Fibroblast of skin of right biceps (primary cell): ENCODE measurements at places on chromosomes 2 and 18.

DNA sequence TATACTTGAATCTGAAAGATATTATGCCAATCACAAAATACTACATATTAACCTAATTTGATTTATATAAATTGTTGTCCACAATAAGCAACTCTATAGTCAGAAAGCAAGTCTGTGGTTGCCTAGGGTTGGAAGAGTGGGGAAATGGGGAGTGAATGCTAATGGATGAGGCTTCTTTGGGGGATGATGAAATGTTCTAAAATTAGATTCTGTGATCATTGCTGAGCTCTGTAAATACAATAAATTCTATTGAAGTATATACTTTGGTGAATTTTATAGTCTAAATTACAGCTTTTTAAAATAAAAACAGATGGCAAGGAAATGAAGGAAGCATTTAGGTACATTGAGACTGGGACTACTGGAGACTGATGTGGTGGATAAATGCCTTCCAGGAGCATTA lies 275.5 kb downstream of the MBD2 start:
- DNase-seq: peak; percentile 57

DNA sequence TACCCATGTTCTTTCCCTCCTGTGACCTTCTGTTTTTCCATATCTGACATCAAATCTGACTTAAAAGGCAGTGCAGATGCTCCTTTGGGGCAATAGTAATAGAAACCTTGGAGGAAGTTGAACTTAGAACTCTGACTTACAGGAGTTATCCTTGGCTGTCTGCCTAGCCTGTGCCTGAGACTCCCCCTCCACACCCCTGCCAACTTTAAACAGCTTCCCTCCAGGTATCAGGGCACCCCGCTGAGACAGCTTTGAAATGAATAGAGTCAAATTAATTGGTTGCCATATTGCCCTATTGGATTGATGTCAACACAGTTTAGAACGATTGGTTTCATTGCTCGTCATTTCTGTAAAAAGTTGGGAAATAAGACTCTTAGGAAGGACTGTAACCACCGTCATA lies 322.0 kb downstream of the PRKCE start:
- DNase-seq: no peak

GRCh38 chr2:239910851-239911640 lies 114.1 kb downstream of the NDUFA10 start:
- no peak for DNase-seq

GRCh38 chr2:221724631-221725203 lies 152.6 kb upstream of the EPHA4 start:
- DNase-seq: no peak

- DNase-seq: no peak
These were observed 12.3 kb upstream of the DCTN1 start for GRCh38 chr2:74392449-74392743.

GRCh38 chr18:79379251-79379905 lies 16.4 kb upstream of the NFATC1 start:
- no peak for DNase-seq

- DNase-seq: no peak
These were observed 67.0 kb upstream of the TMEM200C start for GRCh38 chr18:5962362-5962761.
